ENCODE measurements at places on chromosomes 4 and X.

DNA sequence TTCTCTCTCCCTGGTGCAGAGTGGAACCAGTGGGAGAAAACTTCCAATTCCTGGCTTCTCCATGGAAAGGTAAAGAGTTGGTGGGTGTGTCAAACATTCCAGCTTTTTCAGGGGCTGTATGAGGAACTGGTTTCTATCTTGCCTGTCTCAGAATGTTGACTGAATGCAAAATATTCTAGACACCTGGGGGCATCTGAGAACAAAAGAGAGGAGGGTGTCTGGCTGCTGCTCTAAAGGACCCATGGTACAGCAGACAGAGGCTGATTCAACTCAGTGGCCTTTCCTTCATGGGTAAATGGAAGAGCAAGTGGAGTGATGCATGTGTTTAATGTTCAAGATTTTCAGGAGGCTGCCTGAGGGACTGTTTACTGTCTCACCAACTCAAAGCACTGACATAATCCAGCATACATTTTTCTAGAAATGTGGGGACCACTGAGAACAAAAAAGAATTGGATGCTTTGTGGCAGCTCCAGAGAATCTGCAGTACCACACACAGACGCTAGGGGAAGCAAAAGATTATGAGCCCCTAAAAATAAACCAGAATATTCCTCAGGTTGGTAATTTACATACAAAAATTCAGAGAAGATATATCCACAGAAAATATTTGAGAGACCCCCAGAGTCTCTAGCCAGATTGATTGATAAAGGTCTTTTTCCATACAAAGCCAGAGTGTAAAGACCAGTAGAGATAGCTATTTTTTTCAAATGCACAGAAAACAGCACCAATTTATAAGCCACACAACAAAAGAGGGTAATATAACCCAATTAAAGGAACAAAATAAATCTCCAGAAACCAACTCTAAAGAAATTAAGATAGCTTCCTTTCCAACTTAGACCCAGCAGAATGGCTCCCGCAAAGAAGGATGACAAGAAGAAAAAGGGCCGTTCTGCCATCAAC lies 48.0 kb upstream of the STARD8 start:
- DNase-seq: no peak

DNA sequence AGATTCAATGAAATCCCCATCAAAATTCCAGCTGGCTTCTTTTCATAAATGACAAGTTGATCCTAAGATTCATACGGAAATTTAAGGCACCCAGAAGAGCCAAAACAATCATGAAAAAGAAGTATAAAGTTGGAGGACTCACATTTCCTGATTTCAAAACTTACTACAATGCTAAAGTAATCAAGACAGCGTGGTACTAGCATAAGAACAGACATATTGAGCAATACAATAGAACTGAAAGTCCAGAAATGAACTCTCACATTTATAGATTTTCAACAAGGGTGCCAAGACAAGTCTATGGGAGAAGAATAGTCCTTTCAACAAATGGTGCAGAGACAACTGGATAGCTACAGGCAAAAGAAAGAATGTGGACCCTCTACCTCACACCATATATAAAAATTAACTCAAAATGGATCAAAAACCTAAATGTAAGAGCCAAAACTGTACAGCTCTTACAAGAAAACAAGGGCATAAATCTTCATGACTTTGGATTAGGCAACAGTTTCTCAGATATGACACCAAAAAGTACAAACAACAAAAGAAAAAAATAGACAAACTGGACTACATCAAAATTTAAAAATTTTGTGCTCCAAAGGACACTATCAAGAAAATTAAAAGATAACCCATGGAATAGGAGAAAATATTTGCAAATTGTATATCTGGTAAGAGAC lies 28.5 kb downstream of the SASH3 start:
- DNase-seq: no peak

GRCh38 chr4:108649863-108650211 lies 562 bp upstream of the OSTC start:
- no peak for DNase-seq

- DNase-seq: no peak
Observed at GRCh38 chrX:46044486-46044885, 500.7 kb downstream of the ZNF674 start.

- DNase-seq: no peak
Observed at GRCh38 chrX:134484039-134484438, 24.1 kb downstream of the HPRT1 start.

GRCh38 chr4:10111067-10111801 lies 5.4 kb downstream of the WDR1 start:
- no peak for DNase-seq

DNA sequence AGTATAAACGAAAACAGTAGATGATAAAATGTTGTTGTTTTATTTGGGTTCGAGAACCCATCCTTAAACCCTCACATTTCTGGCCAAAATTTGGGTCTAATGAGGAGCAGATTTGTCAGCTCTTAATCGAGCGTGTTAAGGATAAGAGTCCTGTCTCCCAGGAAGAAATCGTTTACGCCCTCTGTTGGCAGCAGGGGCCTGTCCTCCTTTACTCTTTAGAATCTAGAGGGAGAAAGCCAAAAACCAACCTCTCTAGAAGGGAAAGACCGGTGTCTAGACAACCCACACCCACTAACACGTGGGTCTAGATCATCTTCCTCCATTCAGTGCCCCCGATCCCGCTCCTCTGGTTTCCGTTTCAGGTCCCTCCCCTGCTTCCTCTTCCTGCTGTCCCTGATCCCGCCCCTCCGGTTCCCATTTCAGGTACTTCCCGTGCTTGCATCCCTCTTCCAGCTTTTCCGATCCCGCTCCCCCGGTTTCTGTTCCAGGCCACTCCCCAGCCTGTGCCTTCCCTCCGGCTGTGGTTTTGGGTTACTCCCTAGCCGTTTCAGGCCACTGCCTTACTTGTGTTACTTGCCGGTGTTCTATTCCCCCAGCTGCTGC lies 339.1 kb downstream of the PAPSS1 start:
- no peak for DNase-seq

DNA sequence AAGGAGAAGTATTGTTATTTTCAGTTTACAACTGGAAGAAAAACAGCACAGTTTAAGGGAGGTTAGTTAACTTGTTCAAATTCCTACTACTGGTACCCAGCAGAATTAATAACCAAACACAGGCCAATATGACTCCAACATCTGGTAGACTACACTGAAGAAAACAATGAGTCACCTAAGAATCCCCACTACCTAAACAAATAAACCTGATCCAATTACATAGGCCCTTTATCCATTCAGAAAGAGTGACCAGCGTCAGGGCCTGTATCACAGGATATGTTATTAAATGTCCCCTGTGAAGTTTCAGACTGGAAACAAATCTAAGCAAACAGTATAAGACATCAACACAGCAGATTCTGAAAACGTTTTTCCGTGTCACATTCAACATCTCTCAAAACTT lies 492.5 kb upstream of the INTU start:
- DNase-seq: no peak

- DNase-seq: no peak
Observed at GRCh38 chr4:103372002-103372558, 173.9 kb upstream of the CENPE start.

DNA sequence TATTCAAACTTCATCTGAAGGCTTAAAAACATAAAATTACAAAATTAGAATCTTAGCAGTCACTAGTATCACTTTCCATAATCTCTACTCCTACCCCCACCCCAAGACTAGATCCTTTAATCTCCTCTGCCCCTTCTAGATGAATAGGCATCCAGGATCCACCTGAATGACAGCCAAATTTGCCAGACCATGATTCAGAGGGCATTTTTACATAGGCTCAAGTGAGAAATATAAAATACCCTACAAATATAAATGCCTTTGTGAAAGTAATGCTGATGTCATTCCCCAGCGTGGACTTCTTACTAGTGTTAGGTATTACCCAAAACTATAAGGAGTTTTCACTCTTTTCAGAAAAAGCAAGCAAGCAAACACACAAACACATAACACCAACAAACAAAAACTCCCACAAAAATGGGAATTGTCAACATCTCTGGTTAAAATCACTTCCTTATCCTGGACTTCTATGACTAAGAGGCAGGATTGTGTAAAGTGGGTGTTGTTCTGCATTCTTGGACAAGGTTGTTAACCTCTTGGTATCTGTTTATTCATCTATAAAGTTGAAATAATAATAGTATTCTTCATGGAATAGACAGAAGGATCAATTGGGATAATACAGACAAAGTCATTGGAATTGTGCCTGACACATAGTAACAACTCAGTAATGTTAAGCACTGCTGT lies 51.3 kb upstream of the TMPRSS11F start:
- no peak for DNase-seq

- no peak for DNase-seq
Observed at GRCh38 chr4:144384408-144384807, 243.9 kb upstream of the GYPA start.

GRCh38 chr4:69321153-69321729 lies 41.0 kb downstream of the UGT2B28 start:
- no peak for DNase-seq

Data from activated naive CD4-positive, alpha-beta T cell treated with Interleukin-2 at 50 U/mL for 16 hours (primary cell).